Activated naive CD8-positive, alpha-beta T cell treated with anti-CD3 and anti-CD28 coated beads, Interleukin-2, amount 50 U/mL, for 16 hours (primary cell): ENCODE measurements at places on chromosomes 2 and 18.

- DNase-seq = no peak
Observed at GRCh38 chr18:31061945-31062344, 19.4 kb upstream of the DSC3 start.

- no peak for DNase-seq
Observed at GRCh38 chr18:39259736-39260135, 1694.1 kb upstream of the CELF4 start.

- DNase-seq = no peak
Observed at GRCh38 chr2:68225119-68225632, 27.2 kb downstream of the PPP3R1 start.

GRCh38 chr18:3048121-3048520, 35.2 kb upstream of the LPIN2 start:
- DNase-seq = no peak
